ENCODE measurements at places on chromosomes 12 and 14.

DNA sequence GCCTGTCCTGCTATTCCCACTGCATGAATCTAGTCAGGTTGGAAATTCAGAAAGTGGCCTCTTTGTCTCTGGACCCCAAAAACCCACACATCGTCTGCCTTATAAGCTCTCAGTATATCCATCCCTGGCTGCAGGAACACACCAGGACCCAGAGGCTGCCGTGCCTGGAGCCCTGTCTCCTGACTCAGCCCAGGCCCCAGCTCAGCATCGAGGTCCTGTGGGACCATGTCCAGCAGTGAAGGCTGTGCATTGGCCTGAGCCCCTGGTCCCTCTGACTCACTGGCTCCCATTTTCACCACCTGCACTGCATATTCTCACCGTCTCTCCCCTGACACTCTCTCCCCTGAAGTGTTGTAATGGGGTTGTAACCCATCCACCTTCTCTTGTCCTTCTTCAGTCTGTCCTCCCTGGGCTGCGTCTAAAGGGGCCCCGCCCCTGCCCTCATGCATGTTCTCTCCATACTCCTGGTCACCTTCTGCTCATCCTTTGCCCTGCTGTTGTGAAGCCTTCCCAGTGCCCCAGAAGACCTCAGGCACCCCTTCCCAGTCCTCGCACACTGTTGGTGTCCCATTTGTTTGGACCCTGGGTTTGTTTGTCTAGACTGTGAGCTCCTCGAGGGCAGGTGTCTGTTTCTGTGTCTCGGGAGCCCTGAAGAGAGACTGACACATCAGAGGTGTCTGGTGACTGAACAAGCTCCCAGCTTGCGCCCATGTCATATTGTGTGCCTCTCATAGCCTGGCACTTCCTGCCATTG is 43.8 kb downstream of the EVL start:
- no peak for DNase-seq

DNA sequence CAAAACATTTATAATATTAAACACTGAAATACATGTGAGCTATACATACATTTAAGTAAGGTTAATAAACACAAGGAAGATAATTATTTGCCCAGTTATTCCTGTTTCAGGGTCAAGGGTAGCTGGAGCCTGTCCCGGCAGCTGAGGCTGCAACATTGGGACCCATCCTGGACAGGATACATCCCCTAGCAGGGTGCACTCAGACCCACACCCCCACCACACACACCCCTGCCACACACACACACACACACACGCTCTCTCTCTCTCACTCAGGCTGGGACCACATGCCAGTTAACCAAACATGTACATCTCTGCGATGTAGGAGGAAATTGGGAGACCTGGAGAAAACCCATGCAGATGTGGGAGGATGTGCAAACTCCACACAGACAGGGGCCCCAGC is 112.6 kb upstream of the TMCC3 start:
- no peak for DNase-seq

- DNase-seq: no peak
Observed at GRCh38 chr14:104499784-104500760, 79.5 kb upstream of the C14orf180 start.

DNA sequence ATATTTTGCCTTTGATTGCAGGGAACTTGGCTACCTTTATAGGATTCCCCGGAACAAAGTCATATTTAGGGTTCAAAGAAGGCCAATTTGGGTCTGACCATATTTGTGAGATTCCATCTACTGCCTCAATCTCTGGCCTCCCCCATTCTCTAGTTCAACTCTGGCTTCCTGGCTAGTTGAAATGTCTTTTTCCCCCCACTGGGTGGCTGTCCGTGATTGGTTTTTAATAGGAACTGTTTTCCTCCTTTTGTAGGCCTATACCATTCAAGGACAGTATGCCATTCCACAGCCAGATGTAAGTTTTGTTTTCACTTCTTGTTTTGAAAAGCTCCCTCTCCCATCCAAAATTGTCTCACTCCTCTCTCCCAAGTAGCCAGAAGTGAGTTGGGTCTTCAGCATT is 13.8 kb downstream of the PCBP2 start:
- DNase-seq: no peak

DNA sequence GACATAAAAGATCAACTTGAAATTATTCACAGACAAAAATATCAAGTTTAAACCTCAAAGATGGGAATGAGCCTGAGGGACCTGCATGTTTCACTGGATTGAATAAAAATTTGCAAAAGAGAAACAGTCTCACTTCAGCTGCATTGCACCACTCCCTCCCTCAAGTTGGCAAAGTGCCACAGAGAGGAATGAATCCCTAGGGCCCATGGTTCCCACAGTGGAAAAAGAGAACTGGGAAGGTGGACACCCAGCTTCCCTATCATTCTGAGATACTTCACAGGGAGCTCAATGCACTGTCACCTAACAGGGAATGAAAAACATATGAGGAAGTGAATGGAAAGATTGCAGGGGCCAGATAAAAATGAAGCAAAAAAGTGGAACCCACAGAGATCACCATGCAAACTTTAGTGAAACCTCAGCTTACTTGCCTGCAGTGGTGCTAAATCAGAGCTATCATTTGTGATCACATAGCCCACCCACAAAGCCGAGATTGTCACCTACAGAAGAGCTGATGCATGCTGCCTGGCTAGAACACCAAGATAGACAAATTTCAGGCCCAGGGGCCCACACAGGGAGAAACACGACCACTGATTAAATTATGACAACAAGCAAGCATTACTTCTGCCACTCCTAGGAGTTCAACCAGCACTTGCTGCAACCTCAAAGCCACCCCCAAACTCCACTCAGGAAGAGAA is 911.3 kb downstream of the LRFN5 start:
- DNase-seq: no peak

Measured in NCI-H2081 treated with DMSO at 0.1 percent for 48 hours (cell line).